GOT3 (cell line): ENCODE measurements at places on chromosomes 16 and 17.

- DNase-seq, result no peak
Observed at GRCh38 chr17:1930337-1930645, 94.8 kb downstream of the RTN4RL1 start.

DNA sequence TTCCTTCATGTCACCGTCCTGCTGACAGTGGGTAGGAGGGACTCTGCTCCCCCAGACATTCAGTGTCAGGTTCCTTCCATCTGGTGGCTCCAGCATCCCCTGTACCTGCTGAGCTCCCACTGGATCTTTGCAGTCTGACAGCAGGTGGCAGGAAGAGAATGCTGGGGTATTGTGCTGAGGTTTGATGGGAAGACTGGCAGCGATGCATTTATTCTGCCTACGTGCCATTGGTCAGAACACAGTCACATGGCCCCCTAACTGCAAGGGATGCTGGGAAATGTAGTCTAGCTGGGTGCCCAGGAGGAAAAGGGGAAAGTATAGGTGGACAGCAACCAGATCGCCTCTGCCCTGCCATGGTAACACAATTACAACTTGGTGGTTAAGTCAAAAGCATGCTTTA is 44.4 kb downstream of the IRX3 start:
- no peak for DNase-seq

DNA sequence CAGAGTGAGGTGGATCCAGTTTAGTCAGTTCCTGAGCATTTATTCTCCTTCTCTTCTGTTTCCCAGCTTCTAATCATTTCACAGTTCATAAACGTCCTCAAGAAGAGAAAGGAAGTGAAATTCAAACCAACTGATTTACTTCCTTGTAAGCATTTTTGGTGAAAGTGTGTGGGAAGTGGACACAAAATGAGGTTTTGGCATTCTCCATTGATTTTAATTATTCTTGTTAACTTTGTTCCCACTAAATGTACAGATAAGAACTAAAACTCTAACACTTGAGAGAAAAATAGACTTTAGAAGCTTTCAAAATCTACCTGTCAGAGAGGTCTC is 42.7 kb upstream of the CORO6 start:
- no peak for DNase-seq

- no peak for DNase-seq
Observed at GRCh38 chr16:23068079-23068736, 81.0 kb downstream of the USP31 start.

DNA sequence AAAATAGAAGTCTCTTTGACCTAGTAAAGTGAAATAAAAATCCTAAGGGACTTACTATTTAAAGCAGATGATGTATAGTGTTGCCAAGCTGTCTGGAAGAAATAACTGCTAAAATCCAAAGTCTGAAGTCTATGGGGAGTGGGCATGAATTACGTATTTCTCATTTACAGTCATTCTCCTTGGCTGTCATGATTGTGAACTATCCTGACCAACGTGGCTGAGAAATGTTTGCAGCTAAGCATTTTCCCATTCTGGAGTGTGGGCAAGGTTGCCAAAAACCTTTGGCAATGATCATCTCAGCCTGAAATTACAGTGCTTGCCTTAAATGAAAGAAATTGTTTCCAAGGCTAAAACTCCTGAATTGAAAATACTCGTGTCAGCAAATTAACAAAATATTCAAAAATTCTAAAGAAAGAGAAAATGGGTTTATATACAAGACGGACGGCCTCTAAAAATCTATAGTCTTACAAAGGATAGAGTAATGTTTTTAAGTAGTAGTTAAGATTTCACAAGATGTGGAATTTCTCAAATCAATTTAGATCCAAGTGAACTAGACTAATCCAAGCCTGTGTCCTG is 77.0 kb downstream of the CACNG1 start:
- no peak for DNase-seq

DNA sequence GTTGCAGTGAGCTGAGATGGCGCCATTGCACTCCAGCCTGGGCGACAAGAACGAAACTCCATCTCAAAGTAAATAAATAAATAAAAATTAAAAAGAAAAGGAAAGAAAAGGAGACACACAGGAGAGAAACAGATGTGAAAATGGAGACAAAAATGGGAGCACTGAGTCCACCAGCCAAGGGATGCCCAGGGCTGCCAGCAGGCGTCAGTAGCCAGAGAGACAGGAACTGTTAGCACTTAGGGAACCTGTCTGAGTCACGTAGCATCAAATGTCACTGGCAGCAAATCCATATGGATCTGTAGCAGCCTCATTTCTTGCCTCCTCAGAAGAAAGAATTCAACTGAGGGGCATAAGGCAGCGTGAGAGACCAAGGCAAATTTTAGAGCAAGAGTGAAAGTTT is 79.7 kb downstream of the CYLD start:
- no peak for DNase-seq

GRCh38 chr17:38960402-38960801 is 6.8 kb downstream of the FBXO47 start:
- no peak for DNase-seq

DNA sequence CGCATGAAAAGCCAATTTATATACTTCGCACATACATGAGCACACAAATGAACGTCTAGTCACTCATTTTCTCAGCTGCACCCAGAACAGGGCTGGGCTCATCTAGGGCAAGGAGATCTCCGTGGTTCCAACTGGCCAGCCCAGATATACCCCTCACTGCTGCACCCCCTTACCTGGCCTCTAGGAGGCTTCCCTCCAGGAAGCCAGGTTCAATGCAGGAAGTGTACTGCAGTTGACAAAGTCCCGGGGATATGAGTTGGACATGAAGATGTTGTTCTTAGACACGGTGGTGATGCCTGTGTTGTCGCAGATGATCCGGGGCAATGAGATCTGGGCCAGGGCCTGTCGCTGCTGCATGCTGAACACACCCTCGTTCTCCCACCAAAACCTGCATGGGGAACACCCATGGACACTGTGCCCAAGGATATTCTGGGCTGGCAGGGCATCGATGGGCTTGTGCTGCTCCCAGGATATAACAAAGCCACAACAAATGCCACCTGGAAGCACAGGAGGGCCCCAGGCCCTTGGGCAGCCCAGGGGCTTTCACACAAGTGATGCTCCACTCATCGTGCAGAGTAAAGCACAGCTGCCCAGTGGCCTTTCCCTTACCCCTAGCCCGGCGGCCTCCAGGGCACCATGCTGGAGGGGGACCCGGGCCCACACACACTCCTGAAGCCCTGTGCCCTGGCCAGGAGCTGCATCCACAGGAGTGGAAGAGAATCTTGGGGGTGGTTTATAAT is 10.1 kb downstream of the MPO start:
- no peak for DNase-seq

DNA sequence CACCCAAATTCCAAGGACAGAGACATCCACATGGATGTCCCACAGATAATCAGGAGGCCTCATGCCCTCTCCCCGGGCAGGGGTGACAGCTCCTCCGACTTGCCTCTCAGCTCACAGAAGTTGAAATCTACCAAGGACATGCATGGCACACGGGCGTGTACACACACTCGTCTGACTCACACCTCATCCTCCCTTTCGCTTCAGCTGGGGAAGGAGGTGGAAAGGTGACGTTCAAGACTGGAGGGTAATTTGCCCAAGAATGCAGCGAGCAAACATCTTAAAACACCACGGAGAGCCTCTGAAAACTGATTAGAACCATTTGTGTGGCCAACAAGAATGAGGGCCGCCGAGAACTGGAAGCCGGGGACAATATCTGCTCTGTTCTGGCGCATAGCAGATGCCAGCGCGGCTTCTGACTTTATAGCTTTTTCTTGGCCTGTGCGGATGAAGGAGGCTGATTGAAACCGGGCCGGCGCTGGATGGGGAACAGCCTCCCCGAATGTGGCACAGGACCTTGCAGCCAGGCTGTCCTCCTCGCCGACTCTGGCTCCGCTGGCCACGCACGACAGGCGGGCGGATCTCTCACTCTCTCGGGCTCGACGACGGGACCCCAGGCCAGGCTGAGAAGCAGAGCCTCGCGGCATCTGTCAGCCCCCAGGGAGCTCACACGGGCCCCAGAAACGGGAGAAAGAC is 100.9 kb downstream of the C16orf95 start:
- DNase-seq, result no peak

DNA sequence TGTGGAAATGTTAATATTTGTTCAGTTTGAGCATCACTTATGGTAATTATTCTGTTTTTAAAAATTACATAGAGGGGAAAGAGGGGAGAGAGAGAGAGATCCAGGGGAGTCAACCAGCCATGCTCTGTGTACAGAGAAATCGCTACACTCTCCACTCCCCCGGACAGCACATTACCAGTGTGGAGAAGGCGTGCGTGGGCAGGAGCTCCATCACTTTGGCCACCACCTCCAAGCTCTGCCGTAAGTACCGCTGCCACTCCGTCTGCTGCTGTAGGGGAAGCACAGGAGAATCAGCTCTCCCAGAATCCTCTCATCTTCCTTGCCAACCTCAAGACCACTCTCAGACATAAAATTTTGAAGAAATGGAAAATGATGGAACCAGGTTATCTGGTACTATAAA is 70.2 kb upstream of the GSG1L start:
- no peak for DNase-seq

DNA sequence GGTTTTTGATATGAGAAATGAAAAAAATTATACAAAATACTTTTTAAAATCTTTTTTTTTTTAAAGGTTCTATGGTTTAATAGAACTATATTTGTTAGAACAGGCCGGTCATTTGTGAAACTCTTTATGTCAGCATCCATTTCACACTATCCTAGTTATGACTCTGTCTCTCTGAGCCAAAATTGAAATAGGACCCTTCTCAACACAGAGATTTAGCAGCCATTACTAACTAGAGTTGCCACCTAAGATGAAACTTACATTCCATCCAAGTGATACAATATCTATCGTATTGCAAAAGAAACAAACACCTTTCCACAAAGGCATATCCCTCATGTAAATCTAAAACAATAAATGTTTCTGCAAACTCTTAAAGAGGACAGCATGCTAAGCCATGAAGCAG is 249.8 kb downstream of the CDH11 start:
- DNase-seq, result no peak

DNA sequence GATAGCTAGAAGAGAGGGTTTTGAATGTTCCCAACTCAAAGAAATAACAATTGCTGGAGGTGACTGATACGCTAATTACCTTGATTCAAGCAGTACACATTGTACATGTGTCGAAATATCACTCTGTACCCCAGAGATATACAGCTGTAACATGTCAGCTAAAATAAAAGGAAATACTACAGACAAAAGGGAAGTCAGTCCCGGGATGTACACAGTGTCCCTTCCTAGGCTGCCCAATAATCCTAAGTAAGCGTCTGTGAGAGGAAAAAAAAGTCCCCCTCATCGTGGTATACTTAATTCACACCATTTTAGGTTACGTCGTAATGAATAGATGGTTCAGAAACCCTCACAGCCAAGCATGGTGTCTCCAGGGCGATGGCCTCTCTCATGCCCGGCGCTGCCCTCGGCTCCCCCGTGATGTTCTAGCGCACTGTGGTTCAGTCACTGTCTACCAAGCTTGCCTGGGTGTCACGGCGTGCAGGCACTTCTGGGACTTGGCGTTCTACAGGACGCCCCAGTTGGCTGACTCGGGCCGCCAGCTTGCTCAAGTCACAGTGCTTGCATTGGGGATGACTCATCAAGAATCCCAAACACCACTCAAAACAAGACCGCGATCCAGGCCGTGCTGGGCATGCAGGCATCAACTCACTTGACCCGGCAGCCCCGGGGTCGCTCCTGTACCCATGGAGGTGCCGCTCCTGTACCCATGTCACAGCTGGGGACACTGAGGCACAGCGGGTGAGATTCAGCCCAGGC is 27.6 kb downstream of the CCDC40 start:
- DNase-seq, result no peak

- DNase-seq, result no peak
Observed at GRCh38 chr16:89890886-89891657, 17.7 kb downstream of the TCF25 start.

GRCh38 chr16:13377143-13377542 is 475.7 kb downstream of the SHISA9 start:
- no peak for DNase-seq

DNA sequence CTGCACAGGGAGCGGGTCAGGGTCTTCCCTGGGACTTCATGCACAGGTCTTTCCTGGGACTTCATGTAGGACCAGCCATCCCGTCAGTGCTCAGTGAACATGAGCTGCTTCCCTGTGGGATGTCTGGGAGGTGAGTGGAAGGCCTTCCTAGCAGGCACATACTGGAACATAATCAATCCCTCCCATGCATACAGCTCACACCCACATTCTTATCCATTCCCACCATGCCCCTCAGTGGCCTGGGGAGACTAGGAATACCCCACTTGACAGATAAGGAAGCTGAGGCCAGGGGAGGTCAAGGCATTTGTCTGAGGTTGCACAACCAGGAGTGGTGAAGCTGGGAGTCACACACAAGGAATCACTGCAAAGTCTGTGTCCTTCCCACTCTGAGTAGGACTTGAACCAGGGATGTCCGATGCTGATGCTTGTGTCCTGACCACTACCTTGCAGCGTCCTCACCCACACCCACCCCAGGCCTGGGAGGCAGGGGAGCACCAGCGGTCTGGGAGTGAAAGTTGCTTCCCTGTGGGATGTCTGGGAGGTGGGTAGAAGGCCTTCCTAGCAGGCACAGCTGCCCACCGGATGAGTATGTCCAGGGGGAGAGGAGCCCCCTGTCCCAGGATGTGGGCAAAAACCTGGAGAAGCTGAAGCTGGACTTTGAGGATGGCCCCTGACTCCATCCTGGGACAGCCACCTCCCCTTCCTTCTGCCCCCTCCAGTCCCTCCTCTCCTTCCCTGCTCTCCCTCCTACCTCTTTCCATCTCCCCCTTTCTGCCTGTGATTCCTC is 1.0 kb upstream of the NLRC5 start:
- DNase-seq, result no peak

GRCh38 chr17:82278786-82279391 is 5.4 kb upstream of the CSNK1D start:
- no peak for DNase-seq

- DNase-seq, result no peak
Observed at GRCh38 chr16:11816123-11816522, 19.1 kb upstream of the ZC3H7A start.

- DNase-seq, result no peak
Observed at GRCh38 chr16:4283939-4284338, 11.1 kb upstream of the TFAP4 start.

DNA sequence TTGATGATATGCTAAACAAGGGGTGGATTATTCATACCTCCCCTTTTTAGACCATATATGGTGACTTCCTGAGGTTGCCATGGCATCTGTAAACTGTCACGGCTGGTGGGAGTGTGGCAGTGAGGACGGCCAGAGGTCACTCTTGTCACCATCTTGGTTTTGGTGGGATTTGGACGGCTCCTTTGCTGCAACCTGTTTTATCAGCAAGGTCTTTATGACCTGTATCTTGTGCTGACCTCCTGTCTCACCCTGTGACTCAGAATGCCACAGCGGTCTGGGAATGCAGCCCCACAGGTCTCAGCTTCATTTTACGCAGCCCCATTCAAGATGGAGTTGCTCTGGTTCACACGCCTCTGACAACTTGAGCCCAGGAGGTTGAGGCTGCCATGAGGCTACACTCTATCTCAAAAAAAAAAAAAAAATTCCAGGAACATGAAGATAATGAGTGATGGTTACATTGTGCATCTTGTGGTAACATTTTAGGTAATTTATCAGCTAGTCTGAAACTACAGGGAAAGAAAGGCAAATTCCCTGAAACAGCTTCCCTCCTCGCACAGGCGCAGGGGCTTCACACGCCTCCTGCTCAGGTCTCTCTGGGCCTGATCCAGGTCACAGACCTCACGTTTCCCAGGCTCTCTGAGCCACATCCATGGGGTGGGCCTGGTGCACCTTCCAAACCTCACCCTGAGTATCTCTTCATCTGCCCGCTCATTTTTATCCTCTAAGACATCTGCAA is 15.3 kb upstream of the UBE2I start:
- DNase-seq, result no peak
